ENCODE measurements at places on chromosomes 13 and 19.

DNA sequence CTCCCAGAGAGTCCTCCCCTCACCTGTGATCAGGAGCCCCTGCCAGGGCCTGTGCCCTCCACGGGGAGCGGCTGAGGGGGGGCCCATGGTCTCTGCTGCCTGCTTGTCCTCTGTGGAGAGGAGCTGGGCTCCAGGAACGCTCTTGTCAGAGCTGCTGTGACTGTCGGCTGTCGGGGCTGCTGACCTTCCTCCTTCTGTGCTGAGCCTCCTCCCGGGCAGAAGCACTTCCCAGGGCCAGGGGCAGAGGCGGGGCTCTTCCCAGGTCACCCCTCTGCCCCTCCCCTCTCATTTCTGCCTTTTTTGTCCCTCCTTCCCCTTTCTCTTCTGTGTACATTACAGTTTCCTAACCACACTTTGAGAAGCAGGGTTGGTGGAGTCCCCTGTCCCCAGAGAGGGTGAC is at the start of gene CEACAM4:
Gene CEACAM4 (minus strand): TSS at position 198 of the 400 bp plus-strand sequence. CDS start 111 bp downstream, at position 87.
- DNase-seq = no peak

- no peak for DNase-seq
These were observed 1483.7 kb downstream of the PCDH9 start for GRCh38 chr13:65746406-65746921.

- no peak for DNase-seq
These were observed 931.6 kb upstream of the MIR17HG start for GRCh38 chr13:90415902-90416301.

- DNase-seq = no peak
These were observed 107.7 kb downstream of the PTPRS start for GRCh38 chr19:5232798-5233505.

GRCh38 chr13:113874579-113875428 is 10.9 kb upstream of the GAS6 start:
- DNase-seq = no peak

GRCh38 chr19:2668175-2668763 is 34.2 kb downstream of the GNG7 start:
- DNase-seq = no peak

- no peak for DNase-seq
These were observed 109.2 kb upstream of the USP29 start for GRCh38 chr19:57010541-57010940.

DNA sequence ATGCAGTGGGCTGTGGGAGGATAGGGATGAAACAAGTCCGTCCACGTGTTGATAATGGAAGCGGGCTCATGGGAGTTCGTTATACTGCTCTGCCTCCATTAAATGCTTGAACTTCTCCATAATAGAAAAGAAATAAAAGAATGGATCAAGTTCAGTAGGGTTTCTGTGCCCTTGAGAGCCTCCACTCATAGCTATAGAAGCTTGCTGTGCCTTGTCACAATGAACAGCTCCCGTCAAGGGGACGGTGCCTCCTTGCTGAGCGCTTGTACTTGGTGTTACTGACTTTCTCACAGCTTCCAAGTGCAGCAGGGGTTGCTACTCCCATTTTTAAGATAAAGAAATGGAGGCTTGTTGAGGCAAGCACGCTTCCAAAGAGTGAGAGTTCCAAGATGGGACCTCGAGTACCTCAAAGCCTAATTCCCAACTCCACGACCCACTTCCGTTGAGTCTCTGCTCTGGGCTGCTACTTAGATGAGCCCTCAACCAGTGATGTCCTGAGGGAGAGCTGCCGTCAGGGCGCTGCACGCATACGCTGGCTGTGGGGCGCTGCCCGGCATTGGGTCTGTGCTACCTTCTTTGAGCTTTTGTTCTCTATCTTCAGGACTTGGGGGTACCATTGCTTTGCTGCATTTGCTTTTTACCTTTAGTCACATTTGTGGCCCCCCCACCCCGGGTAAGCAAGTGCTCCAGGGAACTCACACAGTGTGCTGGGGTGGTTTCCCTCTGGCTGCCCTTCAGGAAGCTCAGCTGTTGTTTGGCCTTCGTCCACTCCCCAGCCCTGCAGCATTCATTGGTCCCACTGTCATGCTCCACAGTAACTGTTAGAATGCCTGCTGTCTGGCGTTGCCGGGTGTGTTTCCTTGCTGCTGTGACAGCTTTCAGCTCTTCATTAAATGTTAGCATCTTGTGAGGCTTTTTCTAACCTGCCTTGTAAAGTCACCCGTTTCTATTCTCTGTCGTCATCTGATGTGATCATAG is 9.5 kb downstream of the SNRNP70 start:
- DNase-seq = no peak

DNA sequence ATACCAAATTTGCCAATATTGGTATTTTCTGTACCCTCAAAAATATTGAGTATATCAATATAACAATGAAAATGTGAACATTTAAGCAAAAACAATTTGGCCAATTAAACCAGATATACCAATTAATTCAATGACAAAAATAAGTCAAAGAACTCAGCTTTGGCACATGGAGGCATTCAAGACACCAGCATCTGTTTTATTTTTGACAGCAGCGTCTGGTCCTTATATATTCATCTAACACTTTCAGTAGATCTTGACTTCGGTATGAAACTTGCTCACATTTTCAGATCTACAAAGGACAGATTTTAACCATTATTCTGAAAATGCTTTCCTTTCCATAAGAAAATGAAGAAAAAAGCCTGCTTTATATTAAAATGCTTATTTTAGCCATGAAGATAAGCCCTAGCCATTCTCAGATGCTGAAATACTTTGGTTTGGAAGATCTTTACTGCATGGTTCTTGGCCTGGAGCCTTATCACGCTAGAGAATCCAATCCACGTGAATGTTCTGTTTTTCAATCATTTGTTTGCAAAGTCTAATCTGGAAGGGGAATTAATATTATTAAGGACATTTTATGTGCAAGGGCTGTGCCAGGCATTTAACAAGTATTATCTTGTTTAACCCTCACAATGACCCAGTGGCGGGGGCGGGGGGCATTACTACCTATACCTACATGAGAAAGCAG is 132.2 kb downstream of the DLEU7 start:
- no peak for DNase-seq

DNA sequence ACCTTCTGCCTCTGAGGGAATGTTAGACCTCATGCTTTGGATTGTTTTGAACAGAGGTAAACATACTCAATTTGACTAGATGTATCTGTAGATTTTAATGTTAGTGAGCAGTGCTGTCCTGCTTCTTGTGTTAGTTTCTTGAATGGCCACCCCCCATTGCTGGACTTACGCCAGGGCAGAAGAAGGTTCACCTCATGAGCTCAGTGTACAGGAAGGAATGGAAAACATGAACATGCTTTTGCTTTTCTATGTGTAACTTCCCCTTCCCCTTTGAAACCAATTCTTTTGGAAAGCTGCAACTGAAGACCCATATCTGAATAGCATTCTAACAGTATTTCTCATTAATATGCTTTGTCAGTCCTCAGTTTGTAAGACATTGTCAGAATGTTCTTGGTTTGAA is 32.3 kb downstream of the WASF3 start:
- no peak for DNase-seq

DNA sequence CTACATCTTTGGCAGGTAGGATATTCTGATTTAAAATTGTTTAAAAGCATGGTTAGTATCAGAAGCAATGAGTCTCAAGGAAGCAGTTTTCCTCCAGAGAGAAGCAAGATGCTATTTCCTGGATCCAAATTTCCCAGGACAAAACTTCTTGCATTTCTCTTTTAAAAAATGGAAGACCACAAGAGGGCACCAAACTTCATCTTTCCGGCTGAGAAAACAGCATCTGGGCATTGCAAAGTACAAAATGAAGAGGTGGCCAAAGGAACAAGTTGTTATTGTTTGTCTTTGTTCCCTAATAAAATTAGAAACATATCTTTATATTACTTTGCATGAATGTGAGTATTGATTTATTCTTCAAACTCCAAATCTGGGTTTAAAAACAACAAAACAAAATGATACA is 60.0 kb upstream of the LRCH1 start:
- DNase-seq = no peak

DNA sequence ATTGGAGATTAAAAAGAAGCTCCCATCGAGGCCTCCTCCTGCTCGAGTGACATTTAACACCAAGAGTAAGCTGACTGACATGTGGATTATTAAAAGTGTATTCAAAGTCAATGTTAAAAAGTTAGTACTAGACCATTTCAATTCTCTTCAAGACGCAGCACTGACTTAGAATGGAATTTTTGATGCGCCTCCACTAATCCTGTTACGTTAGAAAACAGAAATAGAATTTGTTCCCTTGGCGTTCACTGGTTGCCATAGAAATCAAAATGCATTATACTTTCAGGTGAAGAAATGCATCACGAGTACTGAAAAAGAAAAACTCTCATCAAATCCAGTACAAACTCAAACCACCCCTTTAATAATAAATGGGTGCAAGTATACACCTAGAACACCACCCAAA is 42.2 kb downstream of the BRD4 start:
- no peak for DNase-seq

DNA sequence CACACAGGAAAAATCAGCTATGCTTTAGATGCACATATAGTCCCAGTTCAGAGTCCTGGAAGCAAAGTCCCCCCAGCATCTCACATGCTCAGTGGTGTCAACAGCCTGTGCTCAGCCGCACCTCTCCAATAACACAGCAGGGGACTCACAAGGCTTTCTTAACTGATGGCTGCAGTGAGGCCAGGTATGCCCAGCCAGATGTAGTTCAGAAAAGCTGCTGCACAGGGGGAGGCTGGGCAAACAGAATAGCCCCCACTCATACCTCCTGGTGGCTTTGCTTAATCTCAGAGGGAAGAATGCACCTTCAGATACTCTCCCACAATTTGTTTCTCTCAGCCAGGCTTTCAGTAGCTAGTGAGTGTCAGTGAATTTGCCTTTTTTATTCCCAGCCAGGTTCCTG is 33.4 kb downstream of the FAM124A start:
- DNase-seq = no peak

- DNase-seq = no peak
These were observed 3.5 kb downstream of the TMEM150B start for GRCh38 chr19:55321466-55322137.

DNA sequence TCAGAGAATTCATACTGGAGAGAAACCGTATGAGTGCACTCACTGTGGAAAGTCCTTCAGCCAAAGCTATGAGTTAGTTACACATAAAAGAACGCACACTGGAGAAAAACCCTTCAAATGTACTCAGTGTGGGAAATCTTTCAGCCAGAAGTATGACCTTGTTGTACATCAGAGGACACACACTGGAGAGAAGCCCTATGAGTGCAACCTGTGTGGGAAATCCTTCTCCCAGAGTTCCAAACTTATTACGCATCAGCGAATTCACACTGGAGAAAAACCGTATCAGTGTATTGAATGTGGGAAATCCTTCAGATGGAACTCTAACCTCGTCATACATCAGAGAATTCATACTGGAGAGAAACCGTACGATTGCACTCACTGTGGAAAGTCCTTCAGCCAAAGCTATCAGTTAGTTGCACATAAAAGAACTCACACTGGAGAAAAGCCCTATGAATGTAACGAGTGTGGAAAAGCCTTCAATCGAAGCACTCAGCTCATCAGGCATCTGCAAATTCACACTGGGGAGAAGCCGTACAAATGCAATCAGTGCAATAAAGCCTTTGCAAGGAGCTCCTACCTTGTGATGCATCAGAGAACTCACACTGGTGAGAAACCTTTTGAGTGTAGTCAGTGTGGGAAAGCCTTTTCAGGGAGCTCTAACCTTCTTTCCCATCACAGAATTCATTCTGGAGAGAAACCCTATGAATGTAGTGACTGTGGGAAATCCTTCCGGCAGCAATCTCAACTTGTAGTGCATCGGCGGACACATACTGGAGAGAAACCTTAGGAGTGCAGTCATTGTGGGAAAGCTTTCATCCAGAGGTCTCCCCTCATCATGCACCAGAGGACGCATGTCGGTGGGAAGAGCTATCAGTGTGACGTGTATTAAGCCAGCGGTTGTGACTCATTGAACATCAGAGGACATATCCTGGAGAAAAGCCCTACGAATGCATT is 16.5 kb upstream of the ZNF8 start:
- no peak for DNase-seq

GRCh38 chr19:11284515-11284914 is 11.4 kb upstream of the TSPAN16 start:
- DNase-seq = no peak

DNA sequence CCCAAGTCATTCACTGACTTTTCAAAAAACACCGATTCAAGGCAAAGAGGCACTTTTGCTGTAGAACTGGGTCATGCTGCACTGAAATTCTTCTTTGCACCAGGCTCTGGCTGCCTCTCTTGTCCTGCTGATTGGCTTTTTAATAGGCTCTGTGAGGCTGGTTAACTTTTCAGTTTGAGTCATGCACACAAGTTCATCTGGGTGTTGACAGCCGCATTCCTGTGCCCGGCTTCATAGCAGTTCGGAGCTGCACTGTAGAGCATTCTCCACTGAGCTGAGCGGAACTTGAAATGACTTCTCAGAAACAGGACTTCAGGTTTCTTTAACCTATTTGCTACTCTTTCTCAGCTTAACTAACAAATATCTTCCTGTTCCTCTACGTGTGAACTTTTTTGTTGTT is 978.3 kb downstream of the UQCRFS1 start:
- DNase-seq = no peak

DNA sequence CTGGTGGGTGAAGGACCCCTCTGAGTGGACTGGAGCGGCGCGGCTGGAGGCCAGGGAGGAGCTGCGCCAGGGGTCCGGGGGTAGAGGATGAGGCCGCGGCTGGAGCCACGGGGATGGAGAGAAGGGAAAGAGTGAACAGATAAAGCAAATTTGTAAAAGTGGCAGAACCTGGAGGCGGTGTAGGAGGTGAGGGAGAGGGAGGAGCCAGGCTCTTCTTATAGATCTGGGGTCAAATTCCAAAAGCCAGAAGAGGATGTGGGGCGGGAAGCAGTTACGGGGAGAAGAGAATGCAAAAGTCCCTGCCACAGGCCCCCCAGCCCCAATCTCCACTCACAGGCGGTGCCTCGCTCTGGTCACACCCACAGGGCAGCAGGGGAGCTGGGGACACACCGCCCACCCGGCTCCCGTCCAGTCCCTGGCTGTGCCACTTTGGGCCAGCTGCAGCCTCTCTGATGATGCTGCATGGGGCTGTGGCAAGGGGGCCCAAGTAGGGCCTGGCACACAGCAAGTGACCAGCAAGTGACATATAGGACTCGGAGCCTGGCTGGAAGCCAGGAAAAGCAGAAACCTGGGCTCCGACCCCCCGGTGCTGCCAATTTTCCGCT is 11.1 kb downstream of the LRRC4B start:
- no peak for DNase-seq

- no peak for DNase-seq
These were observed 997 bp upstream of the GPC6 start for GRCh38 chr13:93225610-93226009.

Measured in stimulated activated CD8-positive, alpha-beta memory T cell treated with anti-CD3 and anti-CD28 coated beads, Interleukin-7, amount 100 ng/mL, for 1 hour (primary cell).